CD4-positive, alpha-beta T cell treated with Interleukin-15 for 1 hour (primary cell): ENCODE measurements at places on chromosomes 7 and 10.

DNA sequence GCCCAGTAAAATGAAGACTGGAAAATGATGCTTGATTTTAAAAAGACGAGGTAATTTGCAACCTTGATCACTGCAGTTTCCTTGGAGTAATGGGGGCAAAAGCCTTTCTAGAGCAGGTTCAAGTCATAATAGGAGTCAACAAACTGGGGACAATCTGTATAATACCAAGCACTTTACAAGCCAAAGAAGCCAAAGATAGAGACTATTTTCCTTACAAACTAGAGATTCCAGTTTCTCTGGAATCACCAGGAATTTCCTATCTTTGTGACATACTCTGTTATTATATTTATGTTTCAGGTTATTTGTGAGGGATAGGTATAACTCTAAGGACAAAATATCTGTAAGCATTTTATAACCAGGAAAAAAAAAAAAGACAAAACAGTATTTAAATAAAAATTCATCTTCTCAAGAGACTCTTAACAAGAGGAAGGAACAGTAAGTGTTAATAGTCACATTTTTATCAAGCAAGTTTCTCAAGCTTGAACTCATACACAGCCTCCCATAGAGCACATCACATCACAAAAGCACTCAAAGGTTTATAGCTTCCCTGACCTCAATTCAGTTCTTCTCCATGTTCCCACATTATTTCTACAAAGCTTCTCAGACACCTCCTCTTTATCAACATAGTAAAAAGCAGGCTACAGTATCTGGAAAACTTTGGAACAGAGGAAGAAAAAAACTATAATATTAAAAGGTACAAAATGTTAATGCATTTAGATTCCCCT, 18.9 kb downstream of the JMJD1C start:
- DNase-seq, result no peak

- no peak for DNase-seq
Measured at GRCh38 chr7:17289074-17289645, 9.3 kb upstream of the AHR start.

DNA sequence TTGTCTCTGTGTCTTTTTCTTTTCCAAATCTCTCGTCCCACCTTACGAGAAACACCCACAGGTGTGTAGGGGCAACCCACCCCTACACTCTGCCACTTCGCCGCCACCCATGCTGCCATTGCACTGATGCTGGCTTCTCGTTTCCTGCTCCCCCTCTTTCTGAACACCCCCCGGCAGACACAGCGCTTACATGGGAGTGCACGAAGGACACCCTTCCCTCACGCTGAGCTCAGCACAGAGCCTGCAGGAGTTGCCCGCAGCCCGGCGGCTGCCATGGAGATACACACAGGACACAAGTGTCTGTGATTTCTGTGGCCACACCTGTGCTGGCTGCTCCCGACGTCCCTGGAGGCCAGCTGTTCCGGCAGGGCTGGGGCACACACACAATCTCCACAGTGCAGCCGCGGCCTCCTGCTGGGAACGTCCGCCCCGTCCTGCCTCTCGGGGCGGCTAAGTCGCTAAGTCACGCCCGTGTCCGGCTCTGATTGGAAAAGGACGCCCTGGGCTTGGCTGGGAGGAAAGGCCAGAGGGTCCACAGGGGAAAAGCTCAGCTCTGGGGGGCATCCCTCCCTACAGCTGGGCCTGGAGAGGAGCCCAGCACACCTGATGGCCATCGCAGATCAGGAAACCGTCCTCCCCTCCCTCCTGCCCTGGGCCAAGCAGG, 349.8 kb downstream of the PTPRN2 start:
- DNase-seq, result no peak

- no peak for DNase-seq
Measured at GRCh38 chr7:116212869-116213268, 2.5 kb downstream of the TES start.

DNA sequence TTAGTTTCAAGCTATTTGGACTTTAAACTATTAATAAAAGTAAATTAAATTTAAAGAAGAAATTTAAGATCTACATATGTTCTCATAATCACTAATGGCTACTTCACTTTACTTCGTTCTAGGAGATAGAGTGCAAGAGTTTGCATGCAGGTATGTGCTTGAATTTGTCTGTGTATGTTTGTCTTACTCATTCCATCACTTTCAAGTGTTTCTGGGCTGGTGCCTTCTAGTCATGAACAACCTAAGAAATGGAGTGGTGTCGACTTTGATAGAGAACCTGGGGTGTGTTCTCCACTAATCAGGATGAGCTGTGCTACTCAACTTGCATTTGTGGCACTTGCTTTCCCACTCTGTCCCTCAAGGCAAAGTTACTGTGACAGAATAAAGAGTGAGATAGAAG, 169.9 kb downstream of the KCND2 start:
- DNase-seq, result no peak

DNA sequence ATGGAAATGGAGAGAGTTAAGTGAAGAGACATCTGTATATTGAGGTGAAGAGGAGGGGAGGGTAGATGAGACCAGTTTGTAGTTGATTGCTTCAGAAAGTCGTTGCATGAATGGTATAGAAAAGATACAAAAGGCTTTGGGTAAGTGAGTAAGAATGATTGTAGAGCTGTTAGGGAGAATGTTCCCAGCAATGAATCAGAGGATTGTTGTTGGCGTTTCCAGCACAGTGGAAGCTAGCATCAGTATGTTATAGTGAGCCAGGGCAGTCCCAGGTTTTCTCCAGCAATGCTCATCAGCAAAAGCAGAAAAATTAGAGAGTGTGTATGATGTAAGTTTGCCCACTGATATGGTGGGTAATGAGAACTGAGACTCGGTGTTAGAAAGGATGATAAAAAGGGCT, 15.4 kb upstream of the CDK6 start:
- no peak for DNase-seq

DNA sequence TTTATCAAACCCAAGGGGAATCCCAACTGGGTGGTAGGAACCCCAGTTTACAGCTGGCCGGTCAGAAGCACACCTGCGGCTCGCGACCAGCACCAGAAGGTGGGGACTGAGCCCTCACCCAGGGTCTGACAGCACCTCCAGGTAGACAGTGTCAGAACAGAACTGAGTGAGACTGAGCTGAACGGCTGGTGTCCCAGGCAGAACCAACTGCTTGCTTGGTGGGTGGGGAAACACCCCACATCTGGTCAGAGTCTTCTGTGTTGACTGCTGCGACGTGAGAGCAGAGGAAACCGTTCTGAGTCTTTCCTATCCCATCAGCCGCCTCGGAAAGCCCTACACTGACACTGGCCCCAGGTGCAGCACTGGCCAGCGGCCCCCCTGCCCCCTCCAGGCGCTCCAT, 160.7 kb downstream of the MAD1L1 start:
- no peak for DNase-seq

DNA sequence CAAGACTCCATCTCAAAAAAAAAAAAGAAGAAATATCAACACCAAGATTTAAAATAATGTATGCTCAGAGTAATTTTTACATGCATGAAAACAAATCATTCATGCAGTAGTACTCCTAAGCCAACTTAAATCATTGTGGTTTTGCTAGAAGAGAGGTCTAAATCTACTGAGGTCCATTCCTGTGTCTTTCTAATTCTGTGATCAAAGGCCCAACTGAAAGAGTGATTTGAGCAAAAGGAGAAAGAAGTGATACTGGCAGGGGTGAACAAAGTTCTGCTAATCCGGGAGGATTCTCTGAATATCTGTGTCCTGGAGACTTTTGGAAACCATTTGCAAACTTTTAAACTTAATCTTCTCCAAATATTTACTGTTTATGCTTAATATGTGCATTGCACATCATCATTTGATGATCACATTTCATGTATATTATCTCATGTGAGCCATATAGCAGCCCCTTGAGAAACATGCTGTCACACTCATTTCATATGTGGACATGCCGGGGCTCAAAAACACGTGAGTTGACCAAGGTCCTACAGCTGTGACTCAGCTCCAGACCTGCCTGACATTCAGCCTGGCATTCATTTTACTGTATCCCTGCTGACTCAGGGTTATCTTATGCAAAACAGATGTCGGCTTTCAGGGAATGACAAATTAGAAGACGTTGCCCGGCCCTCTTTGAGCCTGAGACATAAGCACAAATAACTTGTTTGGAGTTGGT, 76.4 kb downstream of the FAM107B start:
- no peak for DNase-seq

- DNase-seq, result no peak
Measured at GRCh38 chr7:39894904-39895303, 55.2 kb upstream of the CDK13 start.

DNA sequence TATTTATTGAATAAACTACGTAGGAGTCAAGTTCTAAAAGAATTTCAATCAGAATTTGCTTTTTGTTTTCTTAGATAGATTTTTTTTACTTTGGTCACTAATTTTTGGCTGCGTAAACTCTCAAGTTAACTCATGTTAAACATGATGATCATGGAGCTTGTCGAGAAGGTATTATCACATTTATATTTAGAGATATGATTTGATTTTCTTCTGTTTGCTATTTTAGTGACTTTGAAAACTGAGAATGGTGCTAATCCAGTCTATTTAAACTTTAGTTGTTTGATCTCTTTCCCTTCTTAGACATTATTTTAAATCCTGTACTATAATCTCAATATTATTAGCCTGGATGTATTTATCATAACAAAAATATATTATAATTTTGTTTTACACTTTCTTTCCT, 179.4 kb upstream of the SEMA3C start:
- DNase-seq, result no peak
